ENCODE measurements at places on chromosomes 16 and 17.

DNA sequence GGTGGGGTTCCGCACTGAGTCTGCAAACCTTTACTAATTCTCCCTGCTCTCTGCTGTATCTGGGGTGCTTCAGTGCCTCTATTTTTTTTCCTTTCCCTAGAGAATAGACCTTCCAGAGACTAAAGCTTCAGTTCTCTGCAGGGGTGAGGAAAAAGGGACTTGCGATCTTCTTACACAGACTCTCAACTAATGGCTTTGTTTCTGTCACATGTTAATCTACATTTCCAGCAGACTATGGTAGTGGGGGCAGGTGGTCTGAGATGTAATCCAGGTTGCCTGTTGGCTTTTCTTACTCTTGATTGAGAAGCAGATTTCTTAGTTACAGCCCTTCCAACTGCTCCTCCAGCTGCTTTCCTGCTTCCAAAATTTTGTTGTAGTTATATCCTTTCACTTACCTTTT is 229.0 kb upstream of the NLRP1 start:
- no peak for DNase-seq

DNA sequence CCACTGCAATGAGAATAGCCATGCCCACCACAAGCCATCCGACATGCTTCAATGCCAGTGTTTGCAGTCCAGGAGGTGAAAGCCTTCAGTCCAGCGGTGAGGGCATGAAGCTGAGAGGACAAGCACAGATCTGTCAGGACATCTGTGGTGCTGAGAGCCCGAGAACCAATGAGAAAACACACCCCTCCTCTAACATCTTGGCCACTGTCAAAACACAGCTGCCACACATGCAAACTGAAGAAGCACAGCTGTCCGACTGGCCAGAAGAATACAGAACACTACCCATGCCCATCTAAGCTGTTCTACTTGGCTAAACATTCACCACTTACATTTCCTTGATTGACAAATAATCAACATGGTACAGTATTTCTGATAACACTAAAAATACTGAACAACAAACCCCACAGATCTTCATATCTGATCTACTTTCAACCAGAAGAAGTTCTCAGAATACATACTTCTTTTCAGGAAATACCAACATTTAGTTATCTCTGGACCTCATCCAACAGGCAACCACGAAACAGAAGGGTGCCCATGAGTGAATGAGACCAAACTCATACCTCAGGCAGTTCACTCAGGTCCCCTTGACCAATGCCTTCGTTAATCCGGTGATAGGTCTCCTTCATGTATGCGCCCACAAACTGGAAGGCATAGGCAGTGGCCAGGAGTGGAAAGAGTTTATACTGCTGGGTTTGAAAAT is 10.2 kb upstream of the FBF1 start:
- DNase-seq = no peak

DNA sequence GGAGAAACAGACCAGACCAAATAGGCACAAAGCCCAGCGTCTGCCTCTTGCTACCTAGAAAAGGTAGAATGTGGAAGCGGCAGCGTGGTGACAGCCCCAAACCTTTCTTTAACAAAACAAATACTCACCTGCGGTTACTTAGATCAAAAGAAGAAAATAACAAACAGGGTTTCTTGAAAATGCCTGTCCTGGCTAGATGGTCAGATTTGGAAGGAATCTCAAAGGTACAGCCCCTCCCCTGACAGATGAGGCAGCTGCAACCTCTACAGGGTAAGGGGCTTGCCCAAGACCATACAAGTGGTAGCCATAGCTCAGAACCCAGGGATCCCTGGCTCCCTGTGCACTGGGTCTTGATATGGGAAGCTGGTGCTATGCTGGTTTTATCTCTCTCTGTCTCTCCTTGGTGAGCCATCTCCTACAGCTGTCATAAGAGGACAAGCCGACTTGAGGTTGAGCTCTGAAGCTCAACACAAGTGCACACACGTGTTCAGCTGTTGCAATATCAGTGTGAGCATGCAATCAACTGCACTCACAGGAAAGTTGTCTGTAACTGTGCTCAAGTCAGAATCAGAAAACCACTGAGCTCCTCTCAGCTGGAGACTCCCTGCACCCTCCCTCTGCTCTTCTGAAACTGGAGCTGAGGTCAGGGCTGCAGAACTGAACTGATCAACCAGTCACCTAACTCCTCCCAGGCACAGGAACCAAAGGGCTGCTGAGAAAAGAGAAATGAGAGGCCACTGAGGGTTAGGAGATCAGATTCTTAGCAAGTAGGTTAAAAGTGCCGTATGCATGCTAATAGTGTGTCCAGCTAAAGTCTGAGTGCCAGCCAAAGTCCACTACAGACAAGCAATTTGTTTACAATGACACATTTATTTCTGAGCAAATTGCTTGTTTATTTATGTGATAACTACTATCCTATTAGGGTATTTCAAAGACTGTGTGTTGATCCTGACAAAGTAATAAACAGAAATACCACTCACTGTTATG is 6.1 kb upstream of the RNF157 start:
- DNase-seq = no peak

- peak; percentile 34 for DNase-seq
Observed at GRCh38 chr17:8223356-8224126, 13.2 kb upstream of the AURKB start.

- DNase-seq = no peak
Observed at GRCh38 chr16:50767197-50767596, 25.3 kb downstream of the CYLD start.
